ENCODE measurements at places on chromosomes 6 and 20. TPM values are rescaled to one million over a fixed set of nuclear protein-coding genes. Genes with fewer than 3 reads are reported as not detected.

- H3K27me3 ChIP-seq, result peaks cover 3% of the 10 kb centered on the region
- H3K4me1 ChIP-seq, result no peaks in the 10 kb centered on the region
- no peak overlapping the region for H3K27ac ChIP-seq
- H3K4me3 ChIP-seq, result no peak overlapping the region
These were observed 102.1 kb upstream of the NXT1 start for GRCh38 chr20:23248461-23248882.

DNA sequence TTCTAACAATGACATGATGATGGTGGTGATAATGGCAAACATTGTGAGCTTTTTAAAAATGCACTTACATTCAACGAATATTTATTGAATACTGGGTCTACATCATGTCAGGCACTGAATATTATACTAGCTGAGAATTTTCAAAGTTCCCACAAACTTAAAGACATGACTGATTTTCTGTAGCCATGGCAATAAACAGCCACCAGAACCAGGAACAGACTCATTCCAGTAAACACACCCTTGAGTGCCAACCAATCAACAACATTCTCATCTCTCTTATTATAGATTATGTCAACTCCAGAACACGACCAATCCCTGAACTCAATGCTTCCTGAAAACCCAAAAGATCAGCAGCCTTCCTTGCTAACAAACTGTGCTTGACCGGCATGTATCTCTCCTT, 212.4 kb upstream of the RUNX2 start:
- H3K27me3 ChIP-seq, result no peaks in the 10 kb centered on the region
- H3K4me3 ChIP-seq, result no peak overlapping the region
- no peak overlapping the region for H3K27ac ChIP-seq

GRCh38 chr20:8932192-8933165, 136.4 kb upstream of the PLCB4 start:
- no peaks in the 10 kb centered on the region for H3K27me3 ChIP-seq
- H3K4me1 ChIP-seq, result no peaks in the 10 kb centered on the region
- DNase-seq, result no peak
- H3K4me3 ChIP-seq, result no peak overlapping the region
- no peaks in the 10 kb centered on the region for H3K36me3 ChIP-seq

The CD93 gene
- total RNA-seq, result 0.48 TPM

The TNFRSF6B gene
- not detected for total RNA-seq

- H3K4me1 ChIP-seq, result peaks cover 8% of the 10 kb centered on the region
- peaks cover 34% of the 10 kb centered on the region for H3K27me3 ChIP-seq
- no peak for DNase-seq
- H3K4me3 ChIP-seq, result no peak overlapping the region
These were observed 7.7 kb downstream of the FNDC1 start for GRCh38 chr6:159176913-159177312.

The MLN gene
- total RNA-seq, result not detected

The EPB41L1 gene
- 0.62 TPM for total RNA-seq

All from activated naive CD8-positive, alpha-beta T cell treated with anti-CD3 and anti-CD28 coated beads, Interleukin-2, amount 10 ng/mL, durations not matched to agents 7 days and 5 days (primary cell).